ENCODE measurements at places on chromosomes 2 and 18. TPM values are rescaled to one million over a fixed set of nuclear protein-coding genes. Genes with fewer than 3 reads are reported as not detected.

DNA sequence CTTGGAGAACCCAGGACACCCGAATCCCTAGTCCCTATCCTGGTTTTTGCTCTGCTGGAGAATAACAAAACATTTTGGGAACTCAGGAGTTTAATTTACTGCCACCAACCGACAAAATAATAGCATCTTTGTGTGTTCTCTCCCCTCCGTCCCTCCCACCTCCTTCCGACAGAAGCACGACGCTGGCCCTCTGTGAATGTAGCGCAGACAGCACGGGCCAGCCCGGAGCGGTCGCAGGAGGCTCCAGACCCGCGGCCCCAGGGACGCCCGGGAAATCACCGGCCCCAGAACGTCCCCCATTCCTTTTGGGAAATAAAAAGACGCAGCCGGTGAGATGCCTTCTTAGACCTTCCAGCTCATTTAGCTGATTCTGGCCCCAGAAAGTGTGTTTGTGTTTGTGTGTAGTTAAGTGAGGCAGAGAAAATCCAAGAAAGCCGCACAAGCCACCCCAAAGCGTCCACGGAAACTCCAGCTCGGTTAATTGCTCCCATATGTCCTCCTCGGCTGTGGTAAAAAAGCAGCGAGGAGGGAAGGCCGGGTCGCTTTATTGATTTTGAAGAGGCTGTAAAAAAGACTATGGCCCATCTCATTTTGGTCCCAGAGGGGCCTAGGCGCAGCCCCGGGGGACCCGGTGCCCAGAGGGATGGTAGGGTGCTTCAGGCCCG is 577 bp upstream of the TANC1 start:
- H3K36me3 ChIP-seq: no peaks in the 10 kb centered on the region
- DNase-seq: no peak
- peaks cover 34% of the 10 kb centered on the region for H3K4me1 ChIP-seq
- H3K27ac ChIP-seq: peak overlapping the region; percentile 86
- H3K27me3 ChIP-seq: no peaks in the 10 kb centered on the region

DLGAP1 gene
- total RNA-seq: 19.0 TPM

DNA sequence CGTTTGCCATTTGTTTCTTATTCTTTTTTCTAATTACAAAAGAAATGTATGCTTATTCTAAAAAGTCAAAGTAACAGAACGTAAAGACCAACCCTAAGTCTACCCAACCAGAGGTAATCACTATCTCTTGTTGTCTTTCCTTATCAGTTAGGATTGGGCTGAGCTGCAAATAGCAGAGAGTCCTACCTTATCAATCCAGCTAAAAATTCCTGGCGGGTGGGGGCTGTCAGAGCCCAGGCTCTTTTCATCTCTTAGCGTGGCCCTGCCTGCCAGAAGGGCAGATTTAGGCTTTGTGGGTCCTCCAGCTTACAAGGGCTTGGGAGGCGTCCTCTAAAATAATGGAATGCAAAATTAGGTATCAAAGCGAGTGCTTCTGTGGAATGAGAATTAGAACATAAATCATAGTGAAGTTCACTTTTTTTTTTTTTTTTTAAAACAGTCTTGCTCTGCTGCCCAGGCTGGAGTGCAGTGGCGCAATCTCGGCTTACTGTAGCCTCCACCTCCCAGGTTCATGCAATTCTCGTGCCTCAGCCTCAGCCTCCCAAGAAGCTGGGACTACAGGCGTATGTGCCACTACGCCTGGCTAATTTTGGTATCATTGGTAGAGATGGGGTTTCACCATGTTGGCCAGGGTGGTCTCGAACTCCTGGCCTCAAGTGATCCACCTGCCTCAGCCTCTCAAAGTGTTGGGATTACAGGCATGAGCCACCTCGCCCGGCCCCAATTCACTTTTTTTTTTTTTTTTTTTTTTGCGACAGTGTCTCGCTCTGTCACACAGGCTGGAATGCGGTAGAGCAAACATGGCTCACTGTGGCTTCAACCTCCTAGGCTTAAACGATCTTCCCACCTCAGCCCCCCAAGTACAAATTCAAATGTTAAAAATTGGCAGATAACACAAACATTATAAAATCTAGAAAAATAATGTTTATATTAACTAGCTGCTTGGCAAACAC is 57.4 kb upstream of the B3GNT7 start:
- H3K4me1 ChIP-seq: no peaks in the 10 kb centered on the region
- H3K27ac ChIP-seq: no peak overlapping the region
- DNase-seq: no peak
- peaks cover 19% of the 10 kb centered on the region for H3K36me3 ChIP-seq
- no peaks in the 10 kb centered on the region for H3K27me3 ChIP-seq

IFIH1 gene
- total RNA-seq: 16.6 TPM

GRCh38 chr2:63844616-63845015 is 2.9 kb downstream of the UGP2 start:
- no peaks in the 10 kb centered on the region for H3K27me3 ChIP-seq
- H3K36me3 ChIP-seq: no peaks in the 10 kb centered on the region
- peak overlapping the region; percentile 15 for H3K27ac ChIP-seq
- no peak for DNase-seq

DNA sequence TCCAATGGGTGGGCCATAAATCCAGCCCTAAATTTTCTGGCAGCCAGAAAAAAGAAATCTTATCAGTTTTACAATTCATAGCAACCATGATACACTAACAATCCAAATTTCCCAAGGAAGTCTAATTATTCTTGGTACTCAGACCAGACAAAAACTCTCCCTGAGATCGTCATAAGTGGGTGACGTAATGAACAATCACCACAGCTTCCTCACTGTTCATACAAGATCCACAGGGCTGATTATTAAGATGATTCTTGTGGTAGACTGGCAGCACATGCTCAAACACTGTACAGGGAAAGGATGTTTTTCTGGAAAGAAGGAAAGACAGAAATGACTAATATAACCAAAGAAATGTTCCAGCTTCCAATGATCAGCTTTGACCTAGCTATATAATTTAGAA is 178.3 kb upstream of the CRIM1 start:
- no peaks in the 10 kb centered on the region for H3K4me1 ChIP-seq
- H3K36me3 ChIP-seq: no peaks in the 10 kb centered on the region
- H3K4me3 ChIP-seq: no peak overlapping the region
- H3K27me3 ChIP-seq: no peaks in the 10 kb centered on the region
- no peak overlapping the region for H3K27ac ChIP-seq
- DNase-seq: no peak

DNA sequence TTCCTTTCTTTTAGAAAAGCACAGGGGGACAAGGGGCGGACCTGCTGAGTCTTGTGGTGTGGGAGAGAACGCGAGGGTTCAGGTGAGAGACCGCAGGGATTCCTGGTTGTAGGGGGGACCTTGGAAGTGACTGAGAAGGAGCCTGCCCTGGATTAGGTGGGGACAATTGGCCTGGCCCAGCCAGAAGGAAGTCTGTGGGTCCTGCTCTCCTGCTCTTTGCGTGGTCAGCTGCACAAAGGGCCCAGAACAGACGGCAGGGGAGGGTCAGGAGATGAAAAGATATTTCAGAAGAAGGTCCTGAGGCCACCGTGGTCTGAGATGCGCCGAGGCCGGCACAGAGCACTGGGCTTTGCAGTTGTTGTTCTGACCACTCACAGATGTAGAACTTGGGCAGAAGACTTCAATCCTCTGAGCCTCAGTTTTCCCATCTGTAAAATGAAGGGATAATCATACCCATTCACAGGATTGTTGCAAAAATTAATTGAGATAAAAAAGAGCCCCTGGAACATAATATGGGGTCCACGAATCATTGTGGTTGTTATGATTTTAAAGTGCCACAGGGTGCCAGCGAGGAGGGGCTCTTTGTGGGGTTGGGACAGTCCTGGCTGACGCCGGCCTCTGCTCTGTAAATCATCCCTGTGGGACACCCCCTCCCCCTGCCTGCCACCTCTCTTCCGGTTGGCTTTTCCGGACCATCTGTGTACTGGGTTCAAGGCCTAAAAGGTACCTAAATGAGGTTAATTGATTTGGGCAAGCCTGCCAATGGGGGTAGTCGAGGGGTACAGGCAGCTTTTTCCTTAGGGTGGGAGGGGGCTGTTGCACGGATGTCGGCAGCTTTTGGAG is 1.8 kb downstream of the LPIN1 start:
- H3K4me1 ChIP-seq: peaks cover 60% of the 10 kb centered on the region
- no peaks in the 10 kb centered on the region for H3K27me3 ChIP-seq
- no peaks in the 10 kb centered on the region for H3K36me3 ChIP-seq
- no peak for DNase-seq
- no peak overlapping the region for H3K27ac ChIP-seq

DNA sequence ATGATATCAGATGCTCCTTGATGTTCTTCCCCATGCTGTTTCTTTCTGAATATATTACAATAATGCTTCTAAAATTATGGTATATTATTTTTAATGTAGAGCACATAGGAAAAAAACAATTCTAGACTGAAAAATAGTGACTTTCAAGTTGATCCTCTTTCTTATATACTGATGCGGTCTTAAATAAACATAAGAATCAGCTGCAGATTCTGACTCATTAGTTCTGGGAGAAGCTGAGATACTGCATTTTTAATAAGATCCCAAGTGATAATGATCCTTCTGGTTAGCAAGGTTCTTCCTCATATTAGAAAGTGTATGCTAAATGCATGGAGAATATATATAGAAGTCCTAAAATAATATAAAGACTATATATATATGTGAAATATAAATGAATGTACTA is 124.9 kb downstream of the XIRP2 start:
- no peaks in the 10 kb centered on the region for H3K36me3 ChIP-seq
- H3K27me3 ChIP-seq: no peaks in the 10 kb centered on the region
- DNase-seq: no peak
- no peak overlapping the region for H3K27ac ChIP-seq
- H3K4me3 ChIP-seq: no peak overlapping the region
- no peaks in the 10 kb centered on the region for H3K4me1 ChIP-seq

All from thoracic aorta (tissue), 2 donors.